Activated naive CD8-positive, alpha-beta T cell treated with anti-CD3 and anti-CD28 coated beads, Interleukin-2, amount 50 U/mL, for 24 hours (primary cell): ENCODE measurements at places on chromosomes 5 and 9.
A peak's percentile ranks its signal among the peaks of the same experiment; 100 is the strongest.

GRCh38 chr9:133375116-133375723, 640 bp downstream of the SURF4 start:
- peak; percentile 54 for DNase-seq

GRCh38 chr5:63081402-63081801, 502.8 kb downstream of the LRRC70 start:
- DNase-seq = no peak

DNA sequence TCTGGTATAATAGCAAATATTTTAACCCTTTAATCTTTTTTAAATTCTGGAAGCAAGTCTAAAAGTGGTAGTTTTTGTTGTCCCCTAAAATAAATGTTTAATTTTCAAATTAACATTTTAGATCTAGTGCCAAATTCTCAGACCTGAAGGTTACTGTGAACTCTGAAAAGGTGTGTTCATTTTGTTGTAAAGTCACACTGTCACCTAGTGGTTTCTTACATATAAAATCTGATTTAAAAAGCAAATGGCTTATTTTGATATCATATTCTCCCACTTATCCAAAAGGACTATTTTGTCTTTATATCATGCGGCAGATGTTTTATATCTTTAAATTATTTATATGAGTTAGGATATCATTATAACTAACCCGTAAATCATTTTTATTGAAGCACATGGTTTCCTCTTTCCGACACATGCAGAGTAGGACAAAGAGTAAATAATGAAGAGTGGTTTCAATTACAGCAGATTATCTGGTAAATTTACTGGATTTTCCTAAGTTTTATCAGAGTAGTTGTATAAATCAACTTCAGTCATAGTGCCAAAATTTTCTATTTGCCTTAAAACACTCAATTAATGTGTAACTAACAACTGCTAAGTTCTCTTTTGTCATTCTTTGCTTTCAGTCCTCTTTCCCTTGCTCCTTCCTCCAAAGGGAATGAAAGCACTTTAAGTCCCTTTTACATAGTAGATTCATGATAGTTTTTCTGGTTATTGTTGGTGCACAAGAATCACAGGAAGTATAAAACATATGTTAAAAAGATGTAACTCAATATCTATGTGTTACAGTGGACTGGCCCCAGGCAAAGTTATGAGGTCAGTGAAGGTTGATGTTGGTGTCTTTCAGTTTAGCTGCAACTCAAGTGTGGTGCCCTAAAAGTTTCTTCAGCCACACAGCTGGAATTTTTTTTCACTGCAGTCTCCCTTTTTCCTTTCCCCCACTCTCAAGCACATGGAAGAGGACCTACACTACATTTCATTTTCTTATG, 189.6 kb downstream of the COX7C start:
- DNase-seq = no peak

GRCh38 chr9:119398350-119398749, 29.1 kb upstream of the BRINP1 start:
- no peak for DNase-seq

DNA sequence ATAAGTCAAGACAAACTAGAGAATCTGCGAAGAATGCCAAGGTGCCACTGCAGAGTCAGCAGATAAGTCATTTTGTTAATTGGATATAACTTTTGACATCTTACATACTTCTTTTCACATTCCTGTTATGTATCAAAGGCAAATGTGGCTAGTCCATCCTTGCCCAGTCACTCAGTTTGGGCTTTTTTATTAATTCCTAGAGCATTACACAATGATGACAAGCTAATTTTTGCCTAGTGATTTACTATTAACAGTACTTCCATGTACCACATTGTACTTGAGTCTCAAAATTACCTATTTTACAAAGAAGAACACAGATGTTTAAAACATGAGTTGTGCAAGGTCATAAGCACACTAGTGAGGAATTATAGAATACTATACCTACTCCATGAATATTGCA, 680.8 kb downstream of the DNAH5 start:
- DNase-seq = no peak

DNA sequence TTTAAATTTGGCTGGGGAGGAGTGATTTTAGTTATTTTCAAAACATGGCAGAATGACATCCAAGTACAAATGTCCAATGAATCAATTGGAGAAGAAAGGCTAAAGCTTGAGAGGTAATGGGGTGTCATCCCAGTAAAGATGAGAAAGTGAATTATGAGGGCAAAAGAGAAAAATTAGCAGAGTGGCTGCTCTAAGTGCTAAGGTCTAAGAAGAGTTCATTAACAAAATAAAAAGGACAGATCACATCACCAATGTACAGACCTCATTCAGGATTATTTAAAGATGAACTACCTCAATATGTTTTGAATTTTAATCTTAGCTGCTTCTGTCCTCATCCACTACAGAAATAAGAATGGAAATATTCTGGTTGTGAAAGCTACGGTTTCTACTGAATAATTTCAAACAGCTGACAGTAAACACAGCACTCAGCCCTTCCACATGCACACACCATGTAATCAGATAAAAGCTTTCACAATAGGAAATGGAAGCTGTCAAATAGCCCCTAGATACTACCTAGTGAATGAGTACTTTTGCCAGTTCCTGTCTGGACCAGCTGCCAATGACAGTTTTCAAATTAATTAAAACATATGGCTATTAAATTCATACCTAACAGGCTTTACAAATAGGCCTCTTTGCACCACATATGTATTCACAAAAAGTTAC, 171.5 kb downstream of the SSBP2 start:
- DNase-seq = no peak

DNA sequence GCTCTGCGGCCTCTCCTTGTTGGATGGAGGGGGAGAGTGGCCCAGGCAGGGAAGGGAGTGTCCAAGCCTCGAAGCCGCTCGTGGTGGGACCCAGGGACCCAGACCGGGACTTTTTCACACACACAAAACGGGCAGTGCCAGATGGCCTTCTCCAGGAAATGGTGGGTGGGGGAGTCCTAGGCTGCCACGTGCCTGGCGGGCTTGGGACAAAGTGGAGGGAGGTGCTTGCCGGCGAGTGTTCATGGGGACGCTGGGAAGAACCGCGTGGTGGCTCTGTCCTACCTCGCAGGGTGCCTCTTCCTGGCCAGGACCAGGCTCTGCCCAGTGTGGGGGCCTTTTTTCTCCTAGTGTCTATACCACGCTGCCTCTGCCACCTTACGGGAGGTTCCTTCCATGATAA, 155.0 kb upstream of the COL5A1 start:
- no peak for DNase-seq

- DNase-seq = no peak
These were observed 52.8 kb upstream of the LRRTM2 start for GRCh38 chr5:138927979-138928378.

DNA sequence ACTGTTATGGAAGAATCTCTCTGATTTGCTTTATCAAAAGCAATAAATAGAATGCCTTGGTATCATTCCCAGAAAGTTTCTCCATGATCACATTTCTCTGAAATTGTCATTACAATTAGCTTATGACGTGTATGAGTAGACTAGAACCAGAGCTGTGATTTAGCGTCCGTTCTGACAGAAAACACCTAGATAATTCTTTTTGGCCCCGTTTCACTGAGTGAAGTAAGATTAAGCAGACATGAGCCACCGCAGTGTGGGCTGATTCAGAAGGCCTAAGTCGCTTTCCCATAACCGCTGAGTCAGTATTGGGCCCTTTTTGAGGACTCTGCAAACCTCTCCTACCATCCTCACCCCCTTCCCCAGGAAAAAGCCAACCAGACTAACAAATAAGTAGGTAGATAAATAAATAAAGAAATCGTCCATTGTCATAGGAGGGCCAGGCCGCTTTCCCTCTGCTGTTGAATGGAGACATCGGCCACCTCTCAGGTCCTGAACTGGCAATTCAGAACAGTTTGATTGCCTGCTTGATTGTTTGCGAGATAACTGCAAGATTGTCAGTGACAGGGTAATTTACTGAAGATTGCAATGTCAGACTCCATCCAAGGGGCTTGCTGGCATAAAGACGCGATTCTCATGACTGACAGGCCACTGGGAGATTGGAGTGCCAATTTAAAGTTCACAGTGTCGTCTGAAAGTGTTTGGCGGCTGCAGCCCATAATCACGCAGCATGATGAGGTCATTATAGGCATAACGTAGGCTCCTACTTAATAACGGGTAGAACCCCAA, 105.0 kb upstream of the WWC1 start:
- DNase-seq = no peak

DNA sequence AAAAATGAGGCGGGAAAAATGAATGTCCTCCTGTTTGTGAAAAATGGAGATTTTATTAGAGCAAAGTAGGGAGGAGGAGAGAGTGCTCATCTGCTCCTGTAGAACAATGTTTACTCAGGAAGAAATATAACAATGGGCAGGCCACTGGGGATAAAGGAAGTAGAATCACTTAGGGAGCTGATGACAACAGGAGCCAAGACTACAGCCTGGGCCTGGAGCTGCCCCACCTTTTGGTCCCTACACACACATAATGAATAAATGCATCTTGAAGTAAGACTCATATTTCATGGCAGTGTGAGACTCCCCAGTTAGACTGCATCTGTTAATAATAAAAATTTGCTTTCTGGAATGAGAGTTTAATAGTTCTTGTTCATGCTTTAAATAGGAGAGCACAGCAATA, 1939.8 kb downstream of the EFNA5 start:
- no peak for DNase-seq

DNA sequence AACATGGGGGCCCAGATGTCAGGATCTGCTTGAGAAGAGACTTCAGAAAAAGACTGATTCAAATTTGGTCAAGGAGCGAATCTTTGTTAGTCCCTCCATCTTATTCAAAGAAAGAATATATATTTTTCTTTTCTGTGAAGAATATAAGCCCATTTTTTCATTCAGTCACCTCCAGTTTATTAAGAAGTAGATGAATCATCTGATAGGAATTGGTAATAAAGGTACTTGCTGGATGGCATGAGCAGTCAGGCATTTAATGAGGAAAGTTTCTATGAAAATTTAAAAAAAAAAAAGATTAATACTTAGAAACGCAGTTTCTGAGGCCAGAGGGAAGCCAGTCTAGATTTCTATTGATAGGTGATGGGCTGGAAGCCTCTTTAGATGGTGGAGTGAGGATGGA, 373.1 kb upstream of the SMC2 start:
- DNase-seq = no peak

DNA sequence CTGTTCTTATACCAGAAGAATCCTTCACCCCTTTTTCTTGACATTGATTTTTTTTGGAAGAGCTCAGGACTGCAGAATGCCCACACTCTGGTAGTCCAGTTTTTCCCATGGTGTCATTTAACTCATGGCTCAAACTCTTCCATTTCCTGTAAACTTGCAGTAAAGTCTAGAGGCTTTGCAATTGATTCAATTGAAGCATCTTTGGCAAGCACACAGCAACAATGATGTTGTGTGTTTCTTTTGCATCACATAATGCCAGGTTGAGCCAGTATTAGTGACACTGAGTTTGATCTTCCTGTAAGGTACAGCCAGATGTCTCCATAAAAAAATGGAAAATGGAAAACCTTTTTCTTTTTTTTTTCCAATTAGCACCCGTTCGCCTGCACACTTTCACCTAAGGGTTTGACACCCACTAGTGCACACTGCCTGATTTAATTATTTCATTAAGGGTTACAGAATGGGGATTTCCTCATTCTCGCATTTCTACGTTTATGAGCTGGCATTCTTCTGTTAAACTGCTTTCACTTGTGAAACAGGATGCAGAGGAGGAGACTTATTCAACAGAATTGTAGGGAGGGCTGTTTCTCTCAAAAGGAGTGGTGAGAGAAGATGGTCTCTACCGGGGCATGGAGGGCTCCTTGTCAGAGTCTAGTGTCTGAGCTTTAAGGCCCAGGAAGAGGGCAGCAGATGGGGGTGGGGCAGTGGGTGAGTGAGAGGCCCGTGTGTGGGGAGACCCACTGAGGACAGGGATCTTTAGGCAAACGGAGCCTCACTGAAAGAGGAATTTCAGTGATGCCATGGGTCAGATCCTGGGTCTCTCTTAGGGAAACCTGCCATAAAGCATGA, 2.2 kb upstream of the S1PR3 start:
- peak; percentile 16 for DNase-seq

DNA sequence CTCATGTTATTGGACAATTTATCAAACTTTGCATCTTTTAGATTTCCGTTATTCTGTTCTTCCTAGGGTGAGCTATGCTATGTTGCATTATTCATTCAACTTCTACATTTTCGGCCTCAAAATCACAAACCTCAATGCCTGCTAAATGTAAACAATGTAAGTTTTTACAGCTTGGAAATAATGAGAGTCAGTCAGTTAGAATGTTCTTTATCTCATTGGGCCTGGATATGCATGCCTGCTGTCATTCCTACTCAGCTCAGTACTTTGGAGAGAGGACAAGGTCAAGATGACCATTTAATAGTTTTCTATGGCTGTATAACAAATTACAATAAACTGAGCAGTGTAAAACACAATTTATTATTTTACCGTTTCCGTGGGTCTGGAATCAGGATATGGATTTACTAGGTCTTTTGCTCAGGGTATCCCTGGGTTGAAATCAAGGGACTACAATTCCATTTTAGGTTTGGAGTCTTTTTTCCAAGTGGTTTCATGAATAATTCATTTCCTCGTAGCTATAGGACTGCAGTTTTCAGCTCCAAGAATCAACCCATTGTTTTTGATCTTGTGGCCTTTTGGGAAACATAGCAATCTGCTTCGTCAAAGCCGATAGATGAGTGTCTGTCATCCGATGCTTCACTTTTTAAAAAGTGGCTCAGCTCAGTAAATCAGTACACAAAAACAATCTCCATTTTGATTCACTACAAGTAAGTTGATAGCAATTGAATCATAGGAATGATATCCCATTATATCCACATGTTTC, 1143.2 kb upstream of the CDH6 start:
- DNase-seq = no peak

DNA sequence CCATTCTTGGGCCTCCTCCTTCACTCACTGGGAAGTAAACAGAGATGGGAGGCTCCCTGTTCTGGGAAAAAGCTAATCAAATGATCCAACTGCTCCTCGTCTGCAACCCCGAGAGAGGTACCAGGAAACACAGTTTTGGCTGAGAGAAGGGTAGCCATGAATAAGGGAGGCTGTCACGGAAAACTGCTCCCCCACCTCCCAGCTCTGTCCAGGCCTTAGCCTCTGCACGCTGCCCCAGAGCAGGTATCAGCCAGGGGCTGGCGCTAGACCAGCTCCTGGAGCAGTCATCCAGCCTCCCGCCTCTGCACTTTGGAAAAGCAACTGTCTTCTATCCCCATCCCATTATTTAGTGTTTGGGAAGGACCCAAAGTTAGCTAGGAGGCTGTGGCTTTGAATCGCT, 266.1 kb downstream of the NDUFS4 start:
- no peak for DNase-seq

DNA sequence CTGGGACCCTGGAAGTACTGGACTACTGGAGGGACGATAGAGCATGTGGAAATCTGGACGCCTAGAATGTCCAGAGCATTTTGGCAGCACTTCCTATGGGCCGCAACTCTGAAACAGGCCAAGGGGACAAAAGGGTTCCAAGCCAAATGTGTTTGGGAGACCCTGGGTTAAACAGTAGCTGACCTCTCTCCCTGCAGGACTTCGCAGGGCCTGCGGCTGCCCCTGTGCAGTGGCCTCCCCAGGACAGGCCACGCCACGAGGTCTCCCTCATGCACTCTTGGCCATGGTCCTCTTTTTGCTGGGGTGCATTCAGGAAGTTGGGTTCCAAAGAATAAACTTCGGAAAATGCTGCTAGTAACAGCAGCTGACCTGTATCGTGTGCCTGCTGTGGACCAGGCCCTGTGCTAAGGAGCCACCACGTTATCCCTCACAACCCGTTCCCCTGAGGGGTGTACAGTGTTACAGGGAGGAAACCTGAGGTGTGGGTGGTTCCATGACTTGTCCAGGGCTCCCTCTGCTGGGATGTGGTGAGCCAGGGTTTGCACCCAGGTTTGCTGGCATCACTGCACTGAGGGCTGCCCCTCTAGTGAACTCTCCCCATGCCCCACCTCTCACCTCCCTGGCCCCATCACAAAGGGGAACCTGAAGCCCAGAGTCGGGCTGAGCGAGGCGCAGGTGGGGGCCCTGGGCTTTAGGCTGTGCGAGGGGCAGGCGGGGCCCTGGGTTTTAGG, 79.4 kb downstream of the AMBP start:
- DNase-seq = no peak
